ENCODE measurements at places on chromosomes 11 and 22. TPM values are rescaled to one million over a fixed set of nuclear protein-coding genes. Genes with fewer than 3 reads are reported as not detected.

- DNase-seq, result no peak
Measured at GRCh38 chr11:816433-816779, 2.3 kb upstream of the PNPLA2 start.

DNA sequence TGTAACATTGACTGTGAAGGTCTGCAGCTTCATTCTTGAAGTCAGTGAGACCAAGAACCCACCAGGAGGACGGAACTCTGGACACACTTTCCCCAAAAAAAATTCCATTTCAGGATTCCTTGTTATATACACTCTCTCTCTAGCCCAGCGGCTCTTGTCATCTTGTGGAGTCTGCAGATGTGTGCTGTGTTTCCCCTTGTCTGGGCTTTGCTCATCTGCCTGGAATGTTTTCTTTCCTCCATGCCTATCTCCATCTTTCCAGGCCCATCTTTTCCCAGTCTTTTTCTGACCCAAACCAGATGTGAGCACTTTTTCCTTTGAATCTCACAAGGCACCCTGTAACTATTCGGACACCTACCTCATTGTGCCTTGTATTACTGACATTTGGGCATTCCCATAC is 5.1 kb upstream of the DRG1 start:
- DNase-seq, result no peak

GRCh38 chr22:42970029-42970428 is 44.9 kb downstream of the PACSIN2 start:
- DNase-seq, result no peak

Gene CRYBA4
- polyA plus RNA-seq, result not detected

Measured in liver (tissue), 10 donors.